CD4-positive, alpha-beta memory T cell (primary cell): ENCODE measurements at places on chromosomes 1 and 21. TPM values are rescaled to one million over a fixed set of nuclear protein-coding genes. Genes with fewer than 3 reads are reported as not detected.

- H3K4me1 ChIP-seq, result peaks cover 21% of the 10 kb centered on the region
- no peak for DNase-seq
- no peak overlapping the region for H3K27ac ChIP-seq
- H3K4me3 ChIP-seq, result no peak overlapping the region
- H3K27me3 ChIP-seq, result no peaks in the 10 kb centered on the region
- H3K36me3 ChIP-seq, result peaks cover 17% of the 10 kb centered on the region
Observed at GRCh38 chr21:41428311-41428710, 2.3 kb downstream of the MX1 start.

GRCh38 chr1:248686815-248687214, 15.8 kb downstream of the OR14I1 start:
- no peaks in the 10 kb centered on the region for H3K4me1 ChIP-seq
- H3K36me3 ChIP-seq, result no peaks in the 10 kb centered on the region
- no peak overlapping the region for H3K27ac ChIP-seq
- H3K4me3 ChIP-seq, result no peak overlapping the region
- no peaks in the 10 kb centered on the region for H3K27me3 ChIP-seq

- no peak overlapping the region for H3K4me3 ChIP-seq
- no peaks in the 10 kb centered on the region for H3K27me3 ChIP-seq
- DNase-seq, result no peak
- no peak overlapping the region for H3K27ac ChIP-seq
- peaks cover 57% of the 10 kb centered on the region for H3K4me1 ChIP-seq
Observed at GRCh38 chr21:45104560-45104959, 30.2 kb downstream of the ADARB1 start.

DNA sequence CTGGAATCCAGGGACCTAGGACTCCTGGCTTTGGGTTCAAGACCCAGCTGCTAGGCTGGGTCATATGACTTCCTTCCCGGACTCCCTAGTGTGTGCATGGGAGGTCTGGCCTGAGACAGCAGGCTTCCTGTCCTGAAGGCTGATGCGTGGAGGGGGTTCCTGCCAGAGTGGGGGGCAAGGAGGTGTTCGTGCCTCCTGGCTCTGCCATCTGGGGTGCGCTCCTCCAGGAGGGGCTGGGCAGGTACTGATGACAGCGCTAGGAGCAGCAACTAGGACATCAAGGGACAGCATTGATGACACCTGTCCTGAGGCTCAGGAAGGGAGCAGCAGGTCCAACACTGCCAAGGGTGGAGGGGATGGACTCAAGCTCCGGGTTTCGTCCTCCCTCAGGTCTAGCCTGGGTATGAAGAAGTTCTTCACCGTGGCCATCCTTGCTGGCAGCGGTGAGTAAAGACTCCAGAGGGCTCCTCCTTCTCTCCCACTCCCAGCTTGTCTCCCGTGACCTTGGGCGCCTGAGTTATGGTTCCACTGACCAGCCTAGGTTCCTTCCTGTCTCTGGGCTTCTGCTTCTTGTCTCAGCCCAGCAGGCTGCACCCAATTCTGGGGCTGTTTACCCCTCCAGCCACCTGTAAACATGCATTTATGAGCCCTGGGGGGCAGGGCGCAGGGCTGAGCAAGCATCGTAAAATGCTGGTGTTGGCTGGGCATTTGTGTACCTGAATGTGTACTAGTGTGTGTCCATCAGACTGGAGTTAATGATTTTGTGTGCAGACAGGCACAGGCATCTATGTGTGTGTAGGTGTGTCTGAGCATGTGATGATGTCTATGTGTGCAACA, 871 bp downstream of the PLA2G2F start:
- H3K36me3 ChIP-seq, result no peaks in the 10 kb centered on the region
- H3K4me1 ChIP-seq, result no peaks in the 10 kb centered on the region
- H3K4me3 ChIP-seq, result no peak overlapping the region
- no peak overlapping the region for H3K27ac ChIP-seq
- H3K27me3 ChIP-seq, result no peaks in the 10 kb centered on the region

GRCh38 chr1:109730666-109731065, 10.2 kb downstream of the GSTM3 start:
- H3K27me3 ChIP-seq, result no peaks in the 10 kb centered on the region
- no peaks in the 10 kb centered on the region for H3K4me1 ChIP-seq
- H3K27ac ChIP-seq, result no peak overlapping the region
- DNase-seq, result no peak
- H3K36me3 ChIP-seq, result no peaks in the 10 kb centered on the region
- no peak overlapping the region for H3K4me3 ChIP-seq

GRCh38 chr1:71755441-71755840, 526.9 kb downstream of the NEGR1 start:
- DNase-seq, result no peak
- H3K4me1 ChIP-seq, result no peaks in the 10 kb centered on the region
- H3K4me3 ChIP-seq, result no peak overlapping the region
- H3K27ac ChIP-seq, result no peak overlapping the region

- no peak for DNase-seq
- no peaks in the 10 kb centered on the region for H3K4me1 ChIP-seq
- no peak overlapping the region for H3K4me3 ChIP-seq
- H3K36me3 ChIP-seq, result no peaks in the 10 kb centered on the region
- no peaks in the 10 kb centered on the region for H3K27me3 ChIP-seq
Observed at GRCh38 chr1:29452463-29453230, 216.3 kb downstream of the PTPRU start.

DNA sequence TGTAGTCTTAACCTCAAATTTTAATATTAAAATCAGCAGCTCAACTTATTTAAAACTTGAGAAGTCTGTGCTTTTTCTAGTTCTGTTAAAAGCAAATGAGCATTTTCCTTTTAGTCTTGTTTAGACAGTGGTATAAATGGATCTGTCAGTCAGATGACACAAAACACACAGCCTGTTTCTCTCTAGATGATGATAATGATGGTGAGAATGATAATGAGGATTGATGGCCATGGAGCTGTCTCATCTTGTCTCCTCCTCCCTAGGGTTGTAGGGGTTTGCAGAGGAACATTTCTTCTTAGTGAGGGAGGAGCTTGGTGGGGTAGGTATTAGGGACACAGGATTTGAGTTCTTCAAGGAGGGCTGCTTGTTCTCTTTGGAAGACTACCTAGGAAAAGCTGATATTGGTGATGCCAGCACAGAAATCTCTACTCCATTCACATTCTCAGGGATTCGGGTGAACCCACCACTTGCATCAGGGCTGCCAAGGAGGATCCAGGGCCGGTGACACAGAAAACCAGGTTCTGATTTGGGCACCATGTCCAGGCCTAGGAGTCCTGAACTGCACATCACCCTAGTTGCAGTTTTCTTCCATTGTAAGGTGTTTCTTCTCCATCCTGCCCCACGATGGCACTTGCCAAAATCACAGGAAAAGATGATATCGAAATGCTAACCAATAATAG, 147.6 kb downstream of the RHOU start:
- H3K27me3 ChIP-seq, result no peaks in the 10 kb centered on the region
- H3K4me3 ChIP-seq, result no peak overlapping the region

GRCh38 chr1:184973272-184974055, 844 bp downstream of the NIBAN1 start:
- H3K36me3 ChIP-seq, result no peaks in the 10 kb centered on the region
- H3K4me3 ChIP-seq, result peak overlapping the region; percentile 70
- H3K27me3 ChIP-seq, result no peaks in the 10 kb centered on the region
- H3K4me1 ChIP-seq, result peaks cover 66% of the 10 kb centered on the region

GRCh38 chr21:21751286-21751685, 753.1 kb downstream of the NCAM2 start:
- no peak for DNase-seq
- no peak overlapping the region for H3K4me3 ChIP-seq
- no peak overlapping the region for H3K27ac ChIP-seq

DNA sequence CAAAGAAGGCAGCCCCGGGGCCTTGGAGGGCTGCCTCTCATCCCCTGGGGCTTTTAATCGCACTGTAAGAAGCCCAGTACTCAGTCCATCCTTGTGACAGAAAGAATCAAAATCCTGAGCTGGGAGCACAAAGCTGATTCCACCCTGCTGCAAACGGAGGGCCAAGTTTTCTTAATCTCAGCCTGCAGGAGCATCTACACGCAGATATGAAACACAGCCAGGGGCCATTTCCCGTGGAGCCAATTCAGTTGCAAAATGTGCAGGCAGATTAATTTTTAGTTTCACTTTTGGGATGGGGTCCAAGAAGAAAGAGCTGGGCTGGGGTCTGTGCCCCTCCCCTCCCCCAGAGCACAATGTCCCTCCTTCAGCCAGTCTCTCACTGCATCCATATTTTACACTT, 4.4 kb downstream of the LYPD8 start:
- H3K4me1 ChIP-seq, result peaks cover 22% of the 10 kb centered on the region
- no peaks in the 10 kb centered on the region for H3K36me3 ChIP-seq
- no peaks in the 10 kb centered on the region for H3K27me3 ChIP-seq
- no peak overlapping the region for H3K4me3 ChIP-seq
- DNase-seq, result no peak

DNA sequence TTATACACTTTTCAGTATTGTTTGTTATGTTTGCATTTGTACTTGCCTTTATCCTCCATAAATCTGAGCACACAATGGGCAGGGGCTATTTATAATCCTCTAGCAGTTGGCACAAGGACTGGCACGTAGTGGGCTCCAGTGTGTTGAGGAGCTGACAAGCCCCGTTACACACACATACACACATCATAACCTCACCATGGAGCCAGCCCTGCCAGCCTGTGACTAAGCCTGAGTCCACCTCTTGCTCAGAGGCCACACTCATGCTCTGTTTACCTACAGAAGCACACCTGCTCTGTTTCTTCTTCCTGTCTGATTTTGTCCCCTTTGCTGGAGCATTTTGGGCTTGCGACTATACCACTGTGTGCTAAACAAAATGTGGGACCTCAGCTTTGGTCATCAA, 64.5 kb upstream of the SPATA6 start:
- H3K36me3 ChIP-seq, result no peaks in the 10 kb centered on the region
- H3K4me1 ChIP-seq, result no peaks in the 10 kb centered on the region

DNA sequence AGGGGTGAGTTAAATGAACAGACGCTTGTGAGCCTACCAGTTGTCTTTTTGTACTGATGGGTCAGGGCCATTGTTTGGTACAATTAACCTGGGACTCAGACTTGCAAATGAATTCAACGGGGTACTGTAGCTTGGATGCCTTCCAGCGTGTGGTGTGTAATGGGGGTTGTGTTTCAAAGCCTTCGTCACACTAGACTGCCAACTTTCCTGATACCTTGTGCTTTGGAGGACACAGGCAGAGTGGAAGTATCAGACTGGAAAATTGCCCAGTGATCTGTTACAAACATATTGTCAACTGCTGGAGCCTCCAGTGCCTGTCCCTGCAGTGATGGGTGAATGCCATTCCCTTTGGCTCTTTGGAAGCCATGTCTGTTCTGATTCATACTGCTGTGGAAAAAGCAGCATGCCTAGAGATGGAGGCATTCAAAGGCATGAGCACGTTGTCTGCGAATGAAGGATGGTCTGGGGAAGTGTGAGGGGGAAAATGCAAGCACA, 384.5 kb downstream of the LMX1A start:
- no peak overlapping the region for H3K27ac ChIP-seq
- H3K4me3 ChIP-seq, result no peak overlapping the region
- H3K27me3 ChIP-seq, result no peaks in the 10 kb centered on the region
- H3K36me3 ChIP-seq, result no peaks in the 10 kb centered on the region

DNA sequence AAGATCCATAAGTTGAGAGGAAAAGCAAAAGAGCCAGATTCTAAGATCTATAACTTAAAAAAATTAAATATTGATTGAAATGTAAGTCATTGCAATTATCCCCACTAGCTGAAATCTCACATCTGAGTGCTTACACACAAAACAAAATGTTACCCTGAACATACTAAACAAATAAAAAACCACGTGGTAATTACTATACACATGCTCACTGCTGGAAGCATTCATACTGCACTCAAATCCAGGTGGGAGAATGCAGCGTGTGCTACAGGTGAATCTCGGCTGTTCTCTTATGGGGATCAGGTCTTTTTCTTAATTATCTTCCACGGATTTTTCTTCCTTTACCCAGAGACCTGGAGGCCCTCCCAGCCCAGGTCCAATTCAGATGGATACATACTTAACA, 74.3 kb downstream of the SDC3 start:
- H3K36me3 ChIP-seq, result no peaks in the 10 kb centered on the region
- no peak overlapping the region for H3K27ac ChIP-seq
- no peak for DNase-seq
- H3K4me3 ChIP-seq, result no peak overlapping the region
- H3K4me1 ChIP-seq, result no peaks in the 10 kb centered on the region

DNA sequence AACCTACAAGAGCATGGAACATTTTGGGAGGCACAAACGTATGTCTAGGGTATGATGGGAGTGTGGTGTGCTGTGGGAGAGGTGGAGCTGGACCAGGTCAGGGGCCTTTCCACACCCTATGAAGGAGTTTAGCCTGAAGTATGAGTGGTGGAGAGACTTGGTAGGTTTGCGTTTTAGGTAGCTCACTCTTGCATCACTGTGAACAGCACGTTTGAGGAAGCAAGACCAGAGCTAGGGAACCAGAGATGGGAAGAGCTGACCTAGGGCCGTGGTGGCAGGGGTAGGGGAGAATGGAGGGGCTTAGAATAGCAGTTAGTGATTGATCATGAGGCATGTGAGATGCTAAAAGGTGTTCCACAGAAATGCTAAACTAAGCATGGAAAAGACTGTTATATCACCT, 25.1 kb upstream of the ZFP69B start:
- no peak for DNase-seq
- no peak overlapping the region for H3K4me3 ChIP-seq
- no peaks in the 10 kb centered on the region for H3K4me1 ChIP-seq
- H3K36me3 ChIP-seq, result peaks cover 28% of the 10 kb centered on the region

LHX8 gene
- total RNA-seq, result not detected

S100A7 gene
- total RNA-seq, result not detected

OR2T29 gene
- total RNA-seq, result not detected

FHAD1 gene
- total RNA-seq, result not detected

GJB5 gene
- total RNA-seq, result not detected

WNT2B gene
- total RNA-seq, result 0.91 TPM

FAM43B gene
- total RNA-seq, result not detected

SGIP1 gene
- total RNA-seq, result not detected

FMO5 gene
- 1.0 TPM for total RNA-seq

XCL2 gene
- total RNA-seq, result not detected

RHD gene
- total RNA-seq, result 0.15 TPM
